ENCODE measurements at places on chromosomes 16 and 17.

DNA sequence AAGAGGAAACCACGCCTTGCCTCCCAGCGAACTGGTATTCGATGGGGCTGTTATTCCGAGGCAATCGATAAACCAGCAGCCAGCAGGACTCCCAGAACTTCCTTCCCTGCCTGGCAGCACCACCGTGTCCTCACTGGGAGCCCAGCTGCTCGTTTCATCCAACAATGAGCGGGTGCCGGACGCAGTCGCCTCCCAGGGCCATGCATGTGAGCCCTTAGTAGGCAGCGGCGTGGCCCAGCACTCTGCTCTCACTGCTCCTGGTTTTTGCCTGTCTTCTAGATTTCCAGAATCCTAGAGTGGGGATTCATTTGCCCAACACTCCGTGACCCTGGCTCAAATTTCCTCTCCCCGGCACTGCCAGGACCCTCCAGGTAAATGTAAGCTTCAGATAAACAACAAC is 29.1 kb upstream of the RASD1 start:
- DNase-seq, result no peak

DNA sequence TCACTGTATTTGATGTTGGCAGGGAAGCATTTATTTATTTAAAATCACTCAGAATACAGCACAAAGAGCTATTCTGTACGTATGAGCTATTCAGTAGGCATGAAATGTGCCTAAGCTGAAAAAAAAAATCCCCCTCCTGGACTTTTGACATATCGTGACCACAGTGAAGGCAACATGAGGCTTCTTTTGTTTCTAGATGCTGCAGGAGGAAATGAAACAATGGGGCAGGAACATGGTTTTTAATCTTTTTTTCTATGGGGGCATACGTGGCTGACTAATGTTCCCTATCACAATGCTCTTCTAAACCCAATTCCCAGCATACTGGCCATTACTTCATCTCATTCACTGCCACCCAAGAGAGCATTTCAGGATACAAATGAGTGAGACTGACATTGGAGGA is 191.0 kb upstream of the PMFBP1 start:
- no peak for DNase-seq

- DNase-seq, result no peak
These were observed 6.2 kb upstream of the PSMC5 start for GRCh38 chr17:63820963-63821561.

DNA sequence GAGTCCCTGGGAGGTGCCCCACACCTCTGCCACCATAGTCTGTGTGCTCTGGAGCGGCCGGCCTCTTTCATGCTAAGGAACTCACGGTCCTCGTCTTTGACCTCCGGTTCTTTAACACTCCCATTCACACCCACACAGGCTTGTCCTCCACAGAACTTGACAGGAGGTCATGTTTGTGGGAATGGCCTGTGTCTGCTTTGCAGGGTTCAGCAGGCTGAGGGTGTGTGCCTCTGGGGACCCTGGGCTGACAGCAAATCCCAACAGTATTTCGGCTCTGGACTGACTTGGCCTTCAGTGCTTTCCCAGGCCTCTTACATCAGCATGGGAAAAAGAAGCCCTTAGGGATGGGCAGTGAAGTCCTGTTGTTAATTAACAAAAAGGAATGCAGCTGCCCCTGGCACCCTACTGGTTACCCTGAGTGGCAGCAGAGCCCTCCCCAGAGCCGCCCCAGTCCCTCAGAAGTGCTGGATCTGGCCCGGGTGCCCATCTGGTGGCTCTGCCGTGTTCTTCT is 35.4 kb upstream of the ADORA2B start:
- no peak for DNase-seq

- no peak for DNase-seq
These were observed 4.0 kb downstream of the RSPRY1 start for GRCh38 chr16:57190136-57190535.

Data from T-cell (primary cell).